Astrocyte (in vitro differentiated cells and primary cell): ENCODE measurements at places on chromosomes 1 and 21. TPM values are rescaled to one million over a fixed set of nuclear protein-coding genes. Genes with fewer than 3 reads are reported as not detected.

- DNase-seq = no peak
These were observed 28.8 kb downstream of the CFAP74 start for GRCh38 chr1:1974834-1975233.

LINGO4 gene
- total RNA-seq = not detected in 2 replicates

- DNase-seq = no peak
These were observed 32.4 kb upstream of the POU3F1 start for GRCh38 chr1:38079019-38079418.

DNA sequence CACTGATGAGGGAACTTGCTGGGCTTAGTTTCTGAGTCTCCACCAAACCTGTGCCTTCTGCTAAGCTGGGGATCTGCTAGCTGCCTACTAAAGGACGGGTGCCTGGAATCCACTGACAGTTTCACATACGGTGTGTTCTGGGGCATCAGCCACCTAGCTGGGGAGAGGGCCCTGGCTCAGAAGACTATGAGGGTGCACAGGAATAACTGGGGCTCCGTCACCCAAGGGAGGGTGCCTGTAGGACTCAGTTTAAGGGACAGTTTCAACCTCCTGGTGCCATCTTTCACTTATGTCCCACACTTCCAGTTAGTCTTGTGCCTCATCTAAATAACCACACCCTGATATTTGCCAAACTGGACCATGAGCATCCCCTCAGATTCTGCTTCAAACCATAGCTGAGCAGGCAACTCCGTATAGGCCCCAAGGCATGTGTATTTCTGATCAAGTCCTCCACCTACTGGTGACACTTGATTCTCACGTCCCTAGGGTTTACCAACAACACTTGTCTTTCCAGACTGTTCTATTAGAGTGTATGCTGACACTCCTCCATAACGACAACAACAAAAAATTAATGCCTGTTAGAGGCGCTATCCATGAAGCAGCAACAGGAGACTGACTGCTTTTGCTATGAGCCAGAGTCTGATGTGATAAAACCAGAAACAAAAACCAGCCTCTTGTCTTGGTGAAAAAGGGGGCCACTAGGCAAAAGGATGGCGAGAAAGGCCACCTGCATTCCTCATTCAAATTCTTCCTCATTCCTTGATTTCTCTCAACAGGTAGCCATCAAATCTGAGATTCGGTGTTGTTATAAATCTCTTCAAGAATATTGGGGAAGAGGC is 55.0 kb upstream of the PAXBP1 start:
- DNase-seq = peak; percentile 44

DNA sequence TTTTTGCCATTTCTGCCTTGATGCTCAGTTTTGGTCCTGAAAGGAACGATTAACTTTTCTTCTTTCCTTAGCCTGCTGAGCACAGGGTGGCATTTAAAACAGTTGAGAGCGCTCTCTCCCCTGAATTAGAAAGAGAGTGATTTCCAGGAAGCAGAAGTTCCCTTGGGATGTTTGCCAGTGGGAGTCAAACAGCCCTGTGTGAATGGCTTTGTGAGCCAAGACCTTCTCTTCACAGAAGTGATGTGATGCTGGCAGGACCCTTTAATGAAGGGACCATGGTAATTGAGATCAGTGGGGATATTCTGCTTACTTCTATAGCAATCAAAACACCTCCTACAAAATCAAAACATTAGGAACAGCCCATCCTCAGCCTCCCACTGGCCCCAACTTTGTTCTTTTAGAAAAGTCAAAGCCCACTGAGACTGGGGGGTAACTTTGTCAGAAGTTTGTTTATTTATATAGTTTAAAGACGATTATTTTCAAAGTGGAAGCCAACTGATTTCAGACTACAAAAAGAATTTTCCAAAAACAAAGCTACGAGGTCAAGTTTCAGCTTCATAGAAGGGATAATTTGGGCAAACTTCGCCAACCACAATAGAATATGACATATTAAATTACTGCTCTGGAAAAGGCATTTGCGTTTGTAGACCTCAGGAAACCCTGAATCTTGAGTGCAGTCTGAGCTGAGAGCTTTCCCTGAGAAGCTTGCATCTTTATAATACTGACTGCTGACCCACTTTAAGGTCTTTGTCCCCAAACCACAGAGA is 122.7 kb downstream of the GABPA start:
- no peak for DNase-seq

- peak; percentile 6 for DNase-seq
These were observed 14.4 kb downstream of the TMPRSS3 start for GRCh38 chr21:42381347-42381984.

RAP1GAP gene
- 3.2 and 5.4 TPM in 2 replicates for total RNA-seq

DNA sequence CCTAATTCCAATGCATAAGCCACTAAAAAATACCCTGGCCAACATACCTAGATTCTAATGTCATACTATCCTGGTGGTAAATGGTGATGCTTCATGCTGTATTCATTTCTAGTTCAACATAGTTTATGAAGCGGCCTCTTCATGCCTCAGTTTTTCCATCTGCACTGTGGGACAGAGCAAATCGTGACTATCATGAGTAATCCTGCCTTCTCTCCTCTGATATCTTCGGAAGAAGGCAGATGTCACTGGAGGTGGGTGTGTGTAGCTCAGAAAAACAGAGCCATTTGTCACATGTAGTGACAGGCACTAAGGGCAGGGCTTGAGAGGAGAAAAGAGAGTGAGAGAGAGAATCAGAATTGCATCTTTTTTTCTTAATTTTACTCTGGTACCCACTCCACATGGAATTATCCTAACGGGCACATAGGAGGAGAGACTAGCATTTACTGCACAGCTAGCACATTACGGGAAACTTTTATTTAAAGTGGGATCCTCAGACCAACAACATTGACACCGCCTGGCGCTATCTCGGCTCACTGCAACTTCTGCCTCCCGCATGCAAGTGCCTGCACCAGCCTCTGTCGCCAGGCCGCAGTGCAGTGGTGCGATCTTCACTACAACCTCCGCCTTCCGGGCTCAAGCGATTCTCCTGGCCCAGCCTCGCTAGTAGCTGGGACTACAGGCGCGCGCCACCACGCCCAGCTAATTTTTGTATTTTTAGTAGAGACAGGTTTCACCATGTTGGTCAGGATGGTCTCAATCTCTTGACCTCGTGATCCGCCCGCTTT is 78.4 kb upstream of the KCNA3 start:
- no peak for DNase-seq

- no peak for DNase-seq
These were observed 28.0 kb downstream of the AGPAT3 start for GRCh38 chr21:43892984-43893535.

EFHD2 gene
- total RNA-seq = 26.0 and 27.2 TPM in 2 replicates

DNA sequence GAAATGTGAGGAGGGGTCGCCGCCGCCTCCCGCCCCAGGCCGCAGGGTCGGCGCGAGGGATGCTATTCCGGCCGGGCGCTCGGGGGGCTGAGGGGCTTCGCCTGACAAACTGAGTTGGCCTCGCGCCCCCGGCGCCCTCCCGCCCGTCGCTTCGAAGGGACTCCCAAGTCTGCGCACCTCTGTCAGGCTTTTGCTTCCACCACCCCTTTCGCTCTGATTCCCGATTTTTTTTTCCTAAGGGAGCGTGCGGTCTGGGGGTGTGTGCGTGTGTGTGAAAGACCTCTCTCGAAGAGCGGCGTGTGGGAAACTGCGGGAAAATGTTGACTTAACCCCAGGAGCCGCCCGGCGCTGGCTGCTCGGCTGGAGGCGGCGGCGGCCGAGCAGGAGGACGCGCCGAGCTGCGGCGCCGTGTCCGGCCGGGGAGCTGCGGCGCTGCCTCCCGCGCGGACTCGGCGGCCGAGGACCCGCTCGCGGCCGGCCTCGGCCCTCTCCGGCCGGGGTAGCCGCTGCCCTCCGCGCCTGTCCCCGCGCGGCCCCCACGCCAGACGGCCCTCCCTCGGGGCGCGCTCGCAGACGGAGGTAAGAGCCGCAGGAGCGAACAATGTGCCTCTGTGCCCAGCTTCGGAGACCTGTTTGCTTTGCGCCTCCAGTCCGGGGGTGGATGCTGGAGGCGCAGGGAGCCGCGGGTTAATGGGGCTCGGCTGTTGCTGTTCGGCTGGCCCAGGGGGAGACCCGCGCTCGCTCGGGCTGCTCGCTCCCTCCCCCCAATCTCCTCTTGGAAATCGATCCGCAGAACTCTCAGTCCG is 1.1 kb downstream of the ADGRL2 start:
- DNase-seq = peak; percentile 53

DNA sequence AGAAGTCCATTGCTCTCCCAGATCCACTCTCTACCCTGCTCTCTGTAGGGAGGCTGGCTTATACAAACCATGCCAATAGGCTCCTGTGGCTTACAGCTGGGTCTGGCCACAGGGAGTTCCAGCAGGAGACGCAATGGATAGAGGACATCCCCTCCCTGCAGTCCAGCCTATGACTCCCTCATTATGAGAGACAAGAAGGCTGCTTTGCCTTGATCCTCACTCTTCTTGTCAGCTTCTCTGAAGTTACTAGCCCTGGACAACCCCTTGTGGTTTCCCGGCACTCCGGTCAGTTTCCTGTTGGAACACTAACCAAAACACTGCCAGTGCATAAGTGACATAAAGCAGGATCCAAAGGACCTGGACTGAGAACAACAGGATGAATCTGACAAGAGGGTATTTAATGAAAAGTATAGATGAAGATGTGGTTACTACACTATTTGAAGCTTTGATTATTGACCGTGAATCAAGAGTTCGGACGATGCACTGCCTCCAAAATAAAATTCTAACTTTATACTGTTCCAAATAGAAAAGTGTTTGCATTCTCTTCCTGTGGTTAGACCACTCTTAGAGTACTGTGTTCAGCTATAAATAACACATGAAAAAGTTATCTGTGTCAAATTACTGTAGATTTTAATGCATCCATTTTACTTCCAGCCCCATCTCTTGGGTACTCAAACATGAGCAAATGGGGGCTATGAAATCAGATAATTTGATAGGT is 32.7 kb upstream of the ZNF326 start:
- peak; percentile 74 for DNase-seq

- DNase-seq = no peak
These were observed 345.4 kb upstream of the NCAM2 start for GRCh38 chr21:20652846-20653245.

ZNF672 gene
- total RNA-seq = 16.2 and 20.6 TPM in 2 replicates

SH2D1B gene
- total RNA-seq = not detected in 2 replicates

GRCh38 chr1:174158767-174159251 is 511 bp upstream of the RABGAP1L start:
- DNase-seq = no peak

GRCh38 chr1:211630236-211631081 is 45.0 kb downstream of the NEK2 start:
- DNase-seq = no peak

- no peak for DNase-seq
These were observed 273.0 kb downstream of the PAPPA2 start for GRCh38 chr1:176736015-176736414.

TBCE gene
- 28.3 and 36.3 TPM in 2 replicates for total RNA-seq

DNA sequence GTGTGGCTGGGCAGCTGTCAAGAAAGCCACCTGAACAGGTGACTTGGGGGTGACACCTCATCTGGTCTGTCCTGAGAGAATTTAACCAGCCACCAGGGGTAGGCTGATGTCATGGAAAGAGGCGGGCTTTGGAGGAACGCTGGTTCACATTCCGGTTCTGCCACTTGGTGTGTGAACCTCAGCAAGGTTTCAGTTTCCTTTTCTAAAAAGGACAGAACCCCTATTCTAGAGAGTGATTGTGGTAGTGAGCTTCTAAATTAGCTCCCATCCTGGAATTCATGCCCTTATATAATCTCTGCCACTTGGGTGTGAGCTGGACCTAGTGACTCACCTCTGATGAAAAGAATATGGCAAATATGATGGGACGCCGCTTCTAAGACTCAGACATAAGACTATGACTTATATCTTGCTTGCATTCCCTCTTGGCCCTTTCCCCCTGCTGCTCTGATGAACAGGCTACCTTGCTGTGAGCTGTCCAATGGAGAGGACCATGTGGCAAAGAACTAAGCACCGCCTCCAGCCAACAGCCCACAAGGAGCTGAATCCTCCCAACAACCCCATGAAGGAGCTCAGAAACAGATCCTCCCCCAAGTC is 332.1 kb downstream of the RRAGC start:
- no peak for DNase-seq

TMEM201 gene
- total RNA-seq = 10.0 and 10.9 TPM in 2 replicates

F13B gene
- total RNA-seq = not detected in 2 replicates

SMIM1 gene
- 6.4 and 6.6 TPM in 2 replicates for total RNA-seq

CFAP141 gene
- total RNA-seq = not detected in 2 replicates

ZBTB8A gene
- total RNA-seq = 5.2 and 5.6 TPM in 2 replicates

DNA sequence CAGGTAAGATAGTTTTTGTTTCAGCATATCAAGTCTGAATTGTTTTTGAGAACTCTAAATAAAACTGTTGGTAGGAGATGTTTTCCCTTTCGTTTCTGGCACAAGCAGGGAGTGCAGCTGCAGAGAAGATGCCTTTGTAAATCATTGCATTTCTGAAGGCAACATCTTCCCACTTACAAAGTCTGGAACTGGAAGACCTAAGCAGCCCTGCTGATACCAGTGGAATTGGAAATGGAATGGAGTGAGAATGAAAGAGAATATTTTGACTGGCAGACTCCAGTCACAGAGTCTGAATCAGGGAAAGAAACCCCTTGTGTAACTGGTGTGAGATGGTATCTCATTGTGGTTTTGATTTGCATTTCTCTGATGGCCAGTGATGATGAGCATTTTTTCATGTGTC is 815.6 kb downstream of the LTN1 start:
- no peak for DNase-seq

GRCh38 chr1:22363403-22364325 is 88.0 kb upstream of the ZBTB40 start:
- DNase-seq = no peak

DNA sequence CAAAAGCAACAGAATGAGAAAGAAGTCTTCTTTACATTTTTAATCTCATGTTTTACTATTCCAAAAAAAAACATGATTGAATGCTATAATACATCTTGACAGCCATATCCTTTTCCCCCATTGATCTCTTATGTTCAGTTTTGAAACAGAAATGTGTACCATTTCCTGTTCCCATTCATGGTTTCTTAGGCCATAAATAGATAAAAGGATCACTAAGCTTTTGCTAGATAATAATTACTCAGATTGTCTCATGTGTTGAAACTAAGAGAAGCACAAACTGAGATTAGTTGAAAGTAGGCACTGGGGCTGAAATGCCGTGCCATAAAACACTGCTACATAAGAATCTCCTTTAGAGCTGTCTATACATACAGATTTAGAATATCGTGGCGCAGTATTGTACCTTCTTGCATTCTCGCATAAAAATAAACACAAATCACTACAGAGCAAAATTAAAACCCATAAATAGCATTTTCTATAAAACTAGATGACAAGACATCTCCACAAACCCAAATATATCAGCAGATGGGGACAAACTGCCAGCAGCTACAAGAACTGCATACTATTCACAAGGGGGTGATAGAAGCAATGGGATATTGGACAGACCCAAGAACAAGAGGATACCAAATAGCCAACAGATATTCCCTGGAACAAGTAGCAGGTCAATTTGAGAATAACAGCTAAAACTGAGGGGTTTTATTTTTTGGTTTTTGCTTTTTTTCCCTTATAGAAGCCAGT is 405.3 kb upstream of the PRMT6 start:
- no peak for DNase-seq
